ENCODE measurements at places on chromosomes 7 and 10.
A peak's percentile ranks its signal among the peaks of the same experiment; 100 is the strongest.

DNA sequence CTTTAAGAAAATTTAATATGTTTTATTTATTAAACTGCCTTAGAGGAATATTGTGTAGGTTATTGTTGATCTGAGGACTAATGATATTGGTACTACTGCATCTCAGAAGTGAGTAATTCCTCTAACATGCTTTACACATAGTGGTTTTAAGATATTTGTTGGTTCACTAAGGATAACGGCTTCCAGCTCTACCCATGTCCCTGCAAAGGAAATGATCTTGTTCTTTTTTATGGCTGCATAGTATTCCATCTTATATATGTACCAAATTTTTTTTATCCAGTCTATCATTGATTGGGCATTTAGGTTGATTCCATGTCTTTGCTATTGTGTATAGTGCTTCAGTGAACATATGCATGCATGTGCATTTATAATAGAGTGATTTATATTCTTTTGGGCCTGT, 20.1 kb downstream of the NXPH1 start:
- no peak for DNase-seq

DNA sequence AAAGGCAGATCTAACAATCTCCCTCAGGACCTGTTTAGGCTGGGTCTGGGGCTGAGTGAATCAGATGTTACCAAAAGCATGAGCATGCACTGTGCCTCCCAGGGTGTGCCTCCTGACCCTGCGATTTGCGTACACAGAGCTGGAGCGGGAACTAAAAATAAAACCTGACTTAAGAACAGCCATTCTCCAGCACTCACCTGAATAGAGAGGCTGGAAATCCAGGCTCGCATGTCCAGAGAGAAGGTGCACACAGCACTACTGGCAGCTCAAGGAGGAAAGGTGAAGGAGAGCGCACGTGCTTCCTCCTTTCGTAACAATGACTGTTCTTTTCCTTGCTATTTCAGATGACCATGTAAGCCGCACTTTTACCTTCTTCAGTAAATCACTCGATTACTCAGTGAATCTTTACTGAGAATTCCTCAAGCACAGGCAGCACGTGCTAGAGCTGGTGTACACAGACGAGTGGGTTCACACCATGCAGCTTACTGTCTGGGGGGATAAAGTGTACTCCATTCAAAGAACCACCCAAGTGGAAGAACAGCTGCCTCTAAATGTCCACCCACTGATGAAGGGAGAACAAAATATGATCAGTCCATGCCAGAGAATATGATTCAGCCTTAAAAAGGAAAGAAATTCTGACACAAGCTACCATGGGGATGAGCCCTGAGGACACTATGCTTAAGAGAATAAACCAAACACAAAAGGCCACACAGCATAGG, 45.6 kb downstream of the SFMBT2 start:
- DNase-seq = no peak

DNA sequence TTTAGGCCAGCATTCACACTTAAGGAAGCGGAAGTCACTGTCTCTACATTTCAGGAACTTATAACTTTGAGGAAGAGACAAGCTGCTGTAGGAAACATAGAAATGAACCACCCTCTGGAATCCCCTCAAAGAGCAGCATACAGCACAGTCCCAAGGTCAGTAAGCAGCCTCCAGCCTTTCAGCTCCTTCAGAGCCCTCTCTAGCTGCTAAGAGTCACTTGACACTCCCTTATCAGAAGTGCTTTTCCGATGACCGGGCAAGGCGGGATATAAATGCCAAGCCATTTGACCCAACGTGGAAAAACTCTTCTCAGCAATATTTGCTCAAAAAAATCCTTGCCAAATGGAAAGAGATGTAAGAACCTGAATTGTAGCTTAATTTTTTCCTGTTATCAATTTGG, 1284.3 kb downstream of the XPNPEP1 start:
- DNase-seq = no peak

- no peak for DNase-seq
Observed at GRCh38 chr10:110382695-110383094, 78.0 kb upstream of the SMNDC1 start.

GRCh38 chr10:24618401-24618800, 105.3 kb downstream of the ARHGAP21 start:
- DNase-seq = no peak

GRCh38 chr10:1465993-1466764, 271.1 kb downstream of the ADARB2 start:
- no peak for DNase-seq

DNA sequence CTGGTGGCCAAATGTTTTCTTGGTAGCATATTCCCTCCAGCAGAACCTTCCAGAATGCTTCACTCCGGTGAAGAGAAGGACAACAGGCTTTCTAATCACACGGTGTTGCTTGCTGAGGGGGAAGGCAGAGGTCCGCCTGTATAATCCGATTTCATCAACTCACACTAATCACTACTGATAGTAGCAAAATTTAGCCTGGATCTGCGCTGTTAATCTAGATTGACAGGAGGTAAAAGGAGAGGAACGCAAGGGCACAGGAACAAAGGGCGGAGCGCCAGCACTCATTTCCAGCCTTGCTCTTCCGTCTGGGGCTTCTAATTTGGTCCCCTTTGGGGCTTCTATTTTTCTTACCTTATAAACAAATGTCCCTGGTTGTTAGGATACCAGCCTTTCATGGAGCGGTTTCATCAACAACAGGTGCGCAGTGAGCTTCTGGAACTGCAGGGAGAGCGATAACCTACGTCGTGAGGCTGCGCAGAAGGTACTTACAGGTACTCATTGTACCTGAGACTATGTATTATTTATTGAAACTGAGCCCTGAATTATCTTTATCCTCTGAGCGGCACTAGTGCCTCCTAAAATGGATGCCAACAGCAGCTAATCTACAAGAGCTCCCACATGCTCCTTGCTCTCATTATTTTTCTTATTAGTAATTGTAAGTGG, 150.6 kb downstream of the CACNB2 start:
- DNase-seq = no peak

GRCh38 chr10:31526681-31527080, 207.7 kb downstream of the ZEB1 start:
- DNase-seq = no peak

DNA sequence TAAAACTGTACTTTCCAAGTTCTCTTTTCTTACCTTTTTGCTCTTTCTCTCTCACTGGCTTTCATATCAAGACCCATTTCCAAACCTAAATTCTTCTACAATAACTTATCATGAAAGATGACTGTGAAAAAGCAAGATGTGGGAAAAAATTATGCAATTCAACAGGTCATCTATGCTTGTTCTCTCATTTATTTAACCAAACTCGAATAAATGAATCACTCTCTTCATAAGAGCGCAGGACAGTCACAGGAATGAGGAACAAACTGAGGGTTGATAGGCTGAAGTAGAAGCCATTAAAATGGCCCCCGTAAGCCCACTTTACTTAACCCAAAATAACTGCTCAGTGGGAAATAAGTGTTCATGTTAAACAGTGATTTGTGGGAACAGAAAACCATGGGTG, 1289.7 kb upstream of the SORCS1 start:
- DNase-seq = no peak

DNA sequence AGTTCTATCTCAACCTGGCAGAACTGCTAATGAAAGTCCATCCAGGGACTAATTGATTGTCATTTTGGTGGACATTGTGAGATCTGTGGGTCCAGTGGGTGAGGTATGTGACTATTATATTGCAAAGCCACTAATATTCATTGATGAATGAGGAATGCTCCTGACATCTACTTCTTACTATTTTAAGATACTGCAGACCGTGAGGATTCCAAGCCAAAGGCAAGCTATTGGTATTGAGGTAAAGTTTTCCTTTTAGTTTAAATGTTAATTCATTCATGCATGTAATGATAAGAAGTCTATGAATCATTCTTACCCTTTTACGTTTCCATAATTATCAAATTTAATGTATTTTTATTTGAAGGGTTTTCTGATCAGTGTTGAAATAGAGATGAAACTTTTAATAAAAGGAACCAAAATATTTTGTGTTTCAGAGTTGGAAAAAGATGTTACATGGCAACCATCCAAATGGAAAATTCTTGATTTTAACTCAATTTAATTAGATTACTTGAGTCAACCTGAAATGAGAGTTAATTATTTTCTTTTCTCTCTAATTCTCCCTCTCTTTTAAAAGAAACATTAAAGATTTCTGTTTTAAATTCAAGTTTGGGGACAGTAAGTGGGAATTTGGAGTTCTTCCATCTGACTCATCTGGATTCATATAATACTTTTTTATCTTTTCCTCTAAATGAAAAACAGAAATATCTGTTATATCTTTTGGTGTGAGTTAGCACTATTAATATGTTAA, 39.6 kb downstream of the NUP205 start:
- DNase-seq = no peak

GRCh38 chr10:127849921-127850320, 42.8 kb downstream of the CLRN3 start:
- DNase-seq = no peak

DNA sequence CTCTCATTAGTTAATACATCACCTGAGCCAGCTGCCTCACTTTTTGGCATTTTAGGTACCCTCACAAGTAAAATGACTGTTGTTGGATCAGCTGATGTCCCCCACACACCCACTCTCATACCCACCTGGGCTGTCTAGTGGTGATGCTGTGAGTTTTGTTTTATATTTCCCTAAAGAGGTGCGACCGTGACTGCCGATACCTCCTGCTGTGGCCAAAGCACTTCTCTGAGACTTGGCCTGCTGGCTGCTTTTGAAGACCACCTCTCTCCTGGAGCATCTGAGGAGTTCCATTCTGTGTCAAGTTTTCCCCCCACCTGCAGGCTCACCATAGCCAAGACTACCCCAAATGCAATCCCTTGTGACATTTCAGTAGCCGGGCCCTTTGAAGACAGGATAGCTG, 6.4 kb upstream of the ACSL5 start:
- no peak for DNase-seq

GRCh38 chr7:44914992-44915607, 29.8 kb upstream of the PURB start:
- peak; percentile 84 for DNase-seq

DNA sequence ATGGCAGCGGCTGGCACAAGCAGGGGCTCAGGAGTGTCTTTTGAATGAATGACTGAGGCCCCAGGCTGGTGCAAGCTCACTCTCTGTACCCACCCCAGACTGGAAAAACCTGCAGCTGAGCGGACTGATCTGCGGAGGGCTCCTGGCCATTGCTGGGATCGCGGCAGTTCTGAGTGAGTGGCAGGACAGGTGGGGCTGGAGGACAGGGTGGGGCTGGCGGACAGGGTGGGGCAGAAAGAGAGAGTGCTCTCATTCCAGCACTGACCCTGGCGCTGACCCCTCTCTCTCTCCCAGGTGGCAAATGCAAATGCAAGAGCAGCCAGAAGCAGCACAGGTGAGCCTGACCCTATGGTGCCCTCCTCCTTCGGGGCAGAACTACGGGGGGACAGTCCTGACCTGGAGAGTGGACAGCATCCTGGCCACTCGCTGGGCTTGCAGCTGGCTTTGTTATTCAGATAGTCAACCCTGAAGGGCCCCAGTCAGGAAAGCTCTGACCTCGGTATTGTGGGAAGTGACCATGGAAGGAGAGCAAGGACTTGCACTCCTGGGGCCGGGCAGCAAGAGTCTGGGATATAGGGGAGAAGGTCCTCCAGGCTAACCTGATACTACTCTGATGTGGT, 4.1 kb downstream of the FXYD4 start:
- no peak for DNase-seq

DNA sequence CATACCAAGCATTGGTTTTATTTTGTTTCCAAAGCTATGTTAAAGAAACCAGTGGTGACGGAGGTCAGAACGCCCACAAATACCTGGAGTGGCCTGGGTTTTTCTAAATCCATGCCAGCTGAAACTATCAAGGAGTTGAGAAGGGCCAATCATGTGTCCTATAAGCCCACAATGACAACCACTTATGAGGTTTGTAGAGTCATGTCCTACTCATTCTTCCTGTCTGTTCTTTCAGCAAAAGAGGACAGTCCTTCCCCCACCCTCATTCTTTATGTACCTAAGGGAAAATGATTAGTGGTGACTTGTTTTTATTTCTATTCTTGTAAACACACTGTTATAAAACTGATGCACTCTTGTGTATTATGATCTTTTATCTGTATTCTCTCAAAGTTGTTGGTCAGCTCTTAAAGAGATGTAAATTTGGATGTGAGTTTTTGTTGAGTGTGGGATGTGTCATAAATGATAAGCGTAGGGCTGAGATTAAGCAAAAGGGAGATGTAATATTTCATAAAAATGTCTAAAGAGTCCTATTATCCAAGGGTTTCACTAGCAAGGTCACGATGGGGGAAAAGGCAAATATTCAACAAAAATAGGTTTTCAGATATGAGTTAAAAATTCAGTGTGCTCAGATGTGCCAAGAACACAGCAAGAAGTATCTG, 294.4 kb downstream of the BICC1 start:
- no peak for DNase-seq

GRCh38 chr7:37920849-37921805, 687 bp downstream of the EPDR1 start:
- DNase-seq = no peak

DNA sequence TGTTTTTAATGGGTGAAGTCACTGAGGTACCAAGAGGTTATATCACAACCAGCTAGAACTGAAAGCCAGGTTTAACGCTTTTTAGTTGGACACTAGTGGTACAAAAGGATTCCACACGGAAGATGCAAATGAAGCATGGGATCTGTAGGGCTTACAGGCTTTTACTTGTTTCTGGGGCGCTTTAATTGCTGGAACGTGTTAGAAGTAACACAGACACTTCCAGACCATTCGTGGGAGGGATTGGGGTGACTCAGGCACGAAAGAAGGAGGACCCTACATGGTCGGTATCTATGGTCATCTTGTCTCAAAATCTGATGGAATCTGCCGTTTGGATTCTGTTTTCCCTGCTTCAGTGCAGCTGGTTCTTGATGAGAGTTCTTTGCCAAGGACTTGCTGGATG, 1.0 kb downstream of the YKT6 start:
- no peak for DNase-seq

DNA sequence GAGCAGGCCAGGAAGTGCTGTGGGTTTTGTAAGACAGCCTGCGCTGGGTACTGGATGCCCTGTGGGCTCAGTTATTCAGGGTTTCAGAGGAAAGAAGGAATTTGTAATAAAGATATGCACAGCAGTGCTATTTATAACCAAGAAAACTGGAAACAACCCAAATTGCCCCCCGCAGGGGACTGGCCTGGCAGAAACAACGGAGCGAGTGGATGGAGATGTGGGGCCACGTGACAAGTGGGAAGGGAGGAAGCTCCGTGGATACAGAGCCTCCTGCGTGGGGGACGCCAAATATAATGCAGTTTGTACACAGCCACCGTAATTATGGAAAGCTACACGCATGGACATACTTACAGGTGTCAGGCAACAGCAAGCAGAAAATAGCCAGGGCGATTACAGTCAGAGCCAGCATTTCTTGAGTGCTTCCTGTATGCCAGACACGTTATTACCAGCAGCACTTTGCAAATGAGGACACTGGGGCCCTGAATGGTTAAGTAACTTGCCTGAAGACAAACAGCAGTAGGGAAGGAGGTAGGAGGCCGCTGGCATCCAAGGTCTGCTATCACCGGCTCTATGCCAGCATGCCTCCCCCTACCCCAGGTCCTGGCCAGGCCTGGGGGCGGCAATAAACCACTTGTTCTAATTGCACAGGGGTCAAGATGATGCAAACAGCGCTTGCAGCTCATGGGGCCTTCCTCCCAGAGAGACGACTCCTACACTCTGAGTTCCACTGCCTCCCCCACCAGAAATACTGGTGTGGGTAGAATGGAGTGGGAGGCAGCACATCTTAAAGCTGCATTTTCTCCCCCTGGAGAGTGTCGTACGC, 8.7 kb upstream of the CAMK2B start:
- DNase-seq = no peak

- DNase-seq = peak; percentile 72
Observed at GRCh38 chr10:117175901-117176534, 21.3 kb upstream of the KCNK18 start.
